ENCODE measurements at places on chromosomes 3 and 15. TPM values are rescaled to one million over a fixed set of nuclear protein-coding genes. Genes with fewer than 3 reads are reported as not detected.

MESP1 gene
- 0.37 TPM for total RNA-seq

ST8SIA2 gene
- total RNA-seq: not detected

C3orf49 gene
- total RNA-seq: not detected

RLBP1 gene
- not detected for total RNA-seq

GHSR gene
- total RNA-seq: not detected

ACTR8 gene
- 35.8 TPM for total RNA-seq

GRCh38 chr15:64351265-64351664, 4.7 kb downstream of the CSNK1G1 start:
- DNase-seq: no peak

- DNase-seq: no peak
These were observed 381.2 kb downstream of the GBE1 start for GRCh38 chr3:81380234-81380633.

DNA sequence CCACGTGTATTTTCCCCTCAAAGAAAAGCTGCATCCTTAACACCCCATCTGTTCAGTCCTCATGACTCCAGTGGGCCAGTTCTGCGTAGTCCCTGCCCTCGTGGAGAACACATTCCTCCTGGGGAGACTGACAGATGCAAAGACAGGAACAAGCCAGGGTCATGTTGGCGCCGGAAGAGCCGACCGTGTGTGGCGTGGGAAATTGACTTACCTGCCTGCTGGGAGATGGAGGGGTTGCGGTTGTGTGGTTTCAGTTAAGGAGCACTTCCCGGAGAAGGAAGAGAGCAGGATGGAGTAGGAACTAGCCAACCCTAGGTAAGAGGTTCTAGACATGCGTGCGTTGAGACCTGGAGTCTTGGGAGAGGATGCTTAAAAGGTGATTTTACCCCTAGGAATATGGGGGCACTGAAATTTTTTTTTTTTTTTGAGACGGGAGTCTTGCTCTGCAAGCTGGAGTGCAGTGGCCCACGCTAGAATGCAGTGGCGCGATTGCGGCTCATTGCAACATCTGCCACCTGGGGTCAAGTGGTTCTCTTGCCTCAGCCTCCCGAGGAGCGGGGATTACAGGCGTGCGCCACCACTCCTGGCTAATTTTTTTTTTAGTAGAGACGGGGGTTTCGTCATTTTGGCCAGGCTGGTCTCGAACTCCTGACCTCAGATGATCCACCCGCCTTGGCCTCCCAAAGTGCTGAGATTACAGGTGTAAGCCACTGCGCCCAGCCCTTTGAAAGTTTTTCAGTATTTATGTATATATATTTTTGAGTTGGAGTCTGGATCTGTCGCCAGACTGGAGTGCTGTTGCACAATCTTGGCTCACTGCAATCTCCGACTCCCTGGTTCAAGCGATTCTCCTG, 1.4 kb downstream of the VHL start:
- DNase-seq: no peak

DNA sequence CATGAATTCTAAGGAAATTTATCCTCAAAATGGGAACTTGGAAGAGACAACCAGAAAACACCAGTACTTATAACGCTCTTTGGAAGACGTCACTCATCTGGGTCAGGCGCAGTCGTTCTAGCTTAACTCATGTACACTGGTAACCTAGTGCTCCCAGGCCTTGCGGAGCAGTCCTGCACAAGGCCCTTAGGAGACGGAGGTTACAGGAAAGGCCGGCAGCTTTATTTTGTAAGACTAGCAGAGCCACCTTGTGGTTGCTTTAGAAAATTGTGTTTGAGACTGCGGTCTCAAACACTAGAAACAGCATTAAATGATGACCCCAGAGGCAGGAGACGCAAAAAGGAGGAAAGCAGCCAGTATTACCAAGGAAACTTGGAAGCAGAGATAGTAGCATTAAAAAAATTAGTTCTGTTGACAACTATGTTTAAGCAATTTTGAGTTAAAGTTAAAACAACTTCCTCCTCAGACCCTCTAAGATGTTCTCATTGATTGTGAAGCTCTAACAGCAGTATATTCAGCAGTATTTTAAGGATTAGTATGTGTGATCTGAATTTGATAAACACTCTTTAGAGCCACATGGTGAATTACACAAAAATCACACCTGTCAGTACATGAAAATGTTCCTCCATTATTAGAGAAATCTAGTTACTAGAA, 141.9 kb upstream of the C2CD4B start:
- DNase-seq: no peak

GRCh38 chr15:40769274-40770146, at the start of gene C15orf62:
C15orf62 (plus strand) TSS chr15:40769980; CDS start chr15:40770496, 516 bp downstream.
- peak; percentile 45 for DNase-seq

DNA sequence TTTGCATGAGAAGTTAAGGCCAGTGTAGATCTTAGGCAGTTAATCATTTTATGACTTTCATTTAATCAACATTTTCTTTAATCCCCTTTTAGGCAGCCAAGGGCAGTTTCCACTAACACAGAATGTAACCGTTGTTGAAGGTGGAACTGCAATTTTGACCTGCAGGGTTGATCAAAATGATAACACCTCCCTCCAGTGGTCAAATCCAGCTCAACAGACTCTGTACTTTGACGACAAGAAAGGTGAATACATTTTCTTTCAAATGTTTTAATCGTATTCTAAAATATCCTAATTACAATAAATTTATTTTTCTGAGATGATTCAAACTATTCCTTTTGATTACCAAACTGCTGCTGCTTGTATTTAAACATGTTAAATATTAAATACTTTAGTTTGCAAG, 843.2 kb downstream of the CADM2 start:
- no peak for DNase-seq

- DNase-seq: no peak
These were observed 10.3 kb upstream of the COPG1 start for GRCh38 chr3:129238945-129239705.

GRCh38 chr3:36695769-36696137, 68.6 kb downstream of the DCLK3 start:
- no peak for DNase-seq

GRCh38 chr15:69299943-69300588, 1.4 kb downstream of the PAQR5 start:
- no peak for DNase-seq

- DNase-seq: no peak
These were observed 6.4 kb downstream of the MYL3 start for GRCh38 chr3:46856576-46857471.

GRCh38 chr3:54353946-54354345, 231.6 kb downstream of the CACNA2D3 start:
- DNase-seq: no peak

- DNase-seq: no peak
These were observed 6.3 kb downstream of the CMTM7 start for GRCh38 chr3:32397941-32398340.

GRCh38 chr3:129602309-129602708, 4.2 kb downstream of the PLXND1 start:
- no peak for DNase-seq

GRCh38 chr15:40906091-40906990, 12.1 kb downstream of the VPS18 start:
- DNase-seq: peak; percentile 68

DNA sequence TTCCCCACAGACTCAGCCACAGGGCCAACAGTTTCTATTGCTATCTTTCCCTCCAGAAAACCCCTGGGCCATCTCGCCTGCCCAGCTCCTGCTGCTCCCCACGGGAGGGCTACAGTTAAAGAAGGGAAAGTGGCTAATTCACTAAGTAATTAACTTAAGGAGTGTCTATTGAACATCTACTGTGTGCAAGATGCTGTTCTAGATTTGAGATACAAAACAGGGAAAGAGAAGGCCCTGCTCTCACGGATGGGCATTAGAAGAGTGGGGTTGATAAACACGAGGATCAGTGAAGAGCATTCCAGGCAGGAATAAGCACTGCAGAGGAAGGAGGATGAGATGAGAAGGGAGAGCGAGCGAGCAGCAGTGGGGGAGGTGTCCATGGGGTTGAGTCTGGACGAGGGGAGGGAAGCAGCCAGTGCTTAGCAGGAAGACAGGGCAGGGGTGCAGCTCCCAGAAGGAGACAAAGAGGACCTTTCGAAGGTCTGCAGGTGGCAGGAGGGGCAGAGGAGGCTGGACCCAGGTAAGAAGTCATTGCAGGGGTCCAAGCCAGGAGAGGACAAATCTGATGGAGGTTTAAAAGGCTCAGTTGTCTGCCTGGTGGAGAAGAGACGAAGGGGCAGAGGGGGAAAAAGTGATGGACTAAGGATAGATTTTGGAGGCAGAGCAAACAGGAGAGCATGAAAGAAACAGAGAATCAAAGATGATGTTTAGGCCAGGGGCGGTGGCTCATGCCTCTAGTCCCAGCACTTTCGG, 64.7 kb downstream of the KLF15 start:
- DNase-seq: no peak

- DNase-seq: no peak
These were observed 29.3 kb upstream of the C15orf39 start for GRCh38 chr15:75172284-75172820.

DNA sequence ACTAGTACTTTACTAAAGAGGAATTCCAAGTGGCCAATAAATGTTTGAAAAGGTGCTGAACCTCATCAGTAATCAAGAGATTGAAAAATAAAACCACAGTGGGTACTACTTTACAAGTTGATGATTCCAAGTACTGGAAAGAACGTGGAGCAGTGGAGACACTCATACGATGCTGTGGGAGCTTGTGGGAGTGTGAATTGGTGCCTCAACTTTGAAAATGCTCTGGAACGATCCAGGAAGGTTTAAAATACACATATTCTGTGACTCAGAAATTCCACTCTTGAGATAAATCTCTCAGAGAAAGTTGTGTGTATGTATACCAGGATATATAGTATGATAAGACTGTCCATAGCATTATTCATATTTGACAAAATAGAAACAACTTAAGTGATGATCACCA, 9.3 kb downstream of the LRCH3 start:
- no peak for DNase-seq

GRCh38 chr3:63976872-63977200, 46.5 kb downstream of the PSMD6 start:
- DNase-seq: no peak

DNA sequence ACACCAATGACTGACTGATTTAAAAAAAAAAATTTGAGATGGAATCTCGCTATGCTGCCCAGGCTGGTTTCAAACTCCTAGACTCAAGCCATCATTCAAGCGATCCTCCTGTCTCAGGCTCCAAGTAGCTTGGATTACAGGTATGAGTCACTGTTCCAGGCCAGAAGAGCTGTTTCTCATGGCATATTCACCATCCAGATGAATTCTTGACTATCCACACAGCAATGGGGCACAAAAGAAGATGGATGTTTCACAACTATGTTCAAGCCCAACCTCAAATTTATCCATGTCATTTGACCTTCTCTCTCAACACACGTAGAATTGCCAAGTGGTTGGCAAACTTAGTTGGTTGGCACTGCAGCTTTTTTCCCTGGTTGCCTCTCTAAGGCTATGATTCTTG, 40.6 kb downstream of the PRICKLE2 start:
- no peak for DNase-seq

DNA sequence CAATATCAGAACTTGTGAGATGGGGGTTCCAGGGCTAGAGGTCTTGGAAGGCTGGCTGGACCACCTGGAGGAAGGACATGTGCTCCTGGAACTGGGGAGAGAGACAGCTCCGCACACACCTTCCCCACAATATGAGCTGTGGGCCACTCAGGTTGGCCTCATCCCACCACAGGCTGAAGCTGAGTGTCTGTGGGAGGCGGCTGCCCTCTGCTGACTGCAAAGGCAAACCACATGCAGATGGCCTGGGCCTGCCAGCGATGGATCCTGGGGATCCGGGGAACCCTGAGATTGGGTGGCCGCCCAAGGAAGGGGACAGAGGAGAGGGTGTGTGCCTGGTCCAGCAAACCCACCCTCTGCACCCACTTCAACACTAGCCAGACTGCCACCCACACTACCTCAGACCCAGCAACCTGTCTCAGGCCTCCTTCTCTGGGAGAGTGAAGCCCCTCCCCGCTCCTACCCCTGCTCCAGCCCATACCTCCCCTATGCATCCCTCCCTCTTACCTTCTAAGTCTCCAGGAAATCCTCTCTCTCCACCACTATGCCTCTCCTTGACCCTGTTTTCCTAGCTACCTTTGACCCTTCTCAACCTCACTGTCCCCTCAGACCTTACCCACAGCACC, 44.8 kb downstream of the CYP11A1 start:
- DNase-seq: peak; percentile 37

Data from CD4-positive, CD25-positive, alpha-beta regulatory T cell (primary cell).